Activated CD4-positive, alpha-beta T cell treated with anti-CD3 and anti-CD28 coated beads, Interleukin-2, amount 10 ng/mL, durations not matched to agents 7 days and 5 days (primary cell): ENCODE measurements at places on chromosomes 7 and 10.

GRCh38 chr7:95481271-95482165, 4.2 kb upstream of the ASB4 start:
- no peak for DNase-seq

- no peak for DNase-seq
Measured at GRCh38 chr10:58937423-58937822, 239.0 kb upstream of the PHYHIPL start.

- DNase-seq, result no peak
Measured at GRCh38 chr10:47374611-47375536, 9.2 kb downstream of the ZNF488 start.

GRCh38 chr7:42314696-42315095, 77.7 kb upstream of the GLI3 start:
- DNase-seq, result no peak

DNA sequence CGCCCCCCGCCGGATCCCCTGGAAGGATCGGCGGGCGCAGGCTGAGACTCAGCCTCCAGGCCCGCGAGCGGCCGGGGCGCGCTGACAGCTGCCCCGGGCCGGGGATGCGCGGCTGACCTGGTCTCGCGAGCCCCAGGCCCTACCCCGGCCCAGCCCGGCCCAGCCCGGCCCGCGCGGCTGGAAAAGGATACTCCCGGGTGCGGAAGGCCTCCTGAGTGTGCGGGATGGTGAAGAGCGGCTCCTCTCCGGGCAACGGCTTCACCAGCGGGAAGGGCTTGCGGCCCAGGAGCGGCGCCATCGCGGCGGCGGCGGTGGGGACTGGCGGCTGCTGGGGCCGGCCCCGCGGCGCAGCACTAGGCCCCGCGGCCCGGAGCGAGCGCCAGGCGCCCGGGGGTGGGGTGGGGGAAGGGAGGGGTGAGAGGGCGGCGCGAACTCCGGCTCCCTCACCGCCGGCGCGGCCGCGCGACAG, 423 bp downstream of the BAZ1B start:
- DNase-seq, result no peak

DNA sequence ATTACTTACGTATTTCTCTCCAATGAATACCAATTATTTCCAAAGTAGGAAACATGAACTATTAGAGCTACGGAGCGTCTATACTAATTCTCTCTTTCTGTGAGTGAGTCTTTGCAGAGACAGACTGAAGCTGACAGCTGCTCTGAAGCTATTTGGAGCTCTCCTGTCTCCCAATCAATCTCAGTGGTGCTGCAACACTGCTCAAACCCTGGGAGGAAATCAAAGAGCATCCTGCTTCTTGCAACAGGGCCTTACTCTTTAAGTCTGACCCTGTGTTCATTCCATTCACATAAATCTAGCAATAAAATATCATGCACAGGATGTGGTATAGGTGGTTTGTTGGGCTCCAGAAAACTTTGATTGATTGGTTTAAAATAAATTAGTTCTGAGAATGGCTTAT, 685.7 kb upstream of the IGFBP3 start:
- DNase-seq, result no peak

DNA sequence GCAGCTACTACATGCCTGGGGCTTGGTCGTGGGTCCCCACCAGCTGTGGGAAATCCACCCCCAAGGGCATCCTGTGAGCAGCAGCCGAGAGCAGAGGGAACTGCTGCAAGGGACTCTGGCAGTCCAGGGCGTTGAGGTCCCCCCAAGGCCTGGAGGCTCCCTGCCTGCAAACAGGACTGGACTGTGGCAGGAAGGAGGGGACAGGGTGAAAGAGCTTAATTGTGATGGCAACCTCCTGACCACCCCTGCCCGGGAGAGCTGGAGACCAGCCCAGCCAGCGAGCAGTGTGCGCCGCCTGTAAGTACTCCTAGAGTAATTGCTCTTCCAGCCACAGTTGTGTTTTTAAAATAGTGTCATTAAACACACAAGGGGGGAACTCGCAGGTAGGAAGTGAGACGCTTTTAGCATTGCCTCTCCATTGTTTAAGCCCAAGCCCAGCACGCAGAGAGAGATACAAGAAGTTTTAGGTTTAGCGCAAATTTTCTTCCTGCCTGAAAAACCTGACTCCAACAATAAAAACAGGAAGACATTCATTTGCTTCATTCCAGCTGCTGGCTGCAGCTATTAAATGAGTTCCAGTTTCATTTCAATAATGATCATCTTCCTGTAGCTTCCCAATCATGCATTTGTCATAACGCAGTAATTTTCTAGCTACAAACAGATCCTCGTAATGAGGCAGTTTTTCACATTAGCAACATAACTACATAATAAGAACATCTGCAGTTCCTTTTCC, 111.1 kb downstream of the EBF3 start:
- no peak for DNase-seq

GRCh38 chr10:21516242-21517131, 9.0 kb downstream of the SKIDA1 start:
- DNase-seq, result peak; percentile 43

- DNase-seq, result no peak
Measured at GRCh38 chr7:11506417-11506816, 325.6 kb downstream of the THSD7A start.
